Spinal cord (tissue), 10 donors: ENCODE measurements at places on chromosomes 4 and X. TPM values are rescaled to one million over a fixed set of nuclear protein-coding genes. Genes with fewer than 3 reads are reported as not detected.

DNA sequence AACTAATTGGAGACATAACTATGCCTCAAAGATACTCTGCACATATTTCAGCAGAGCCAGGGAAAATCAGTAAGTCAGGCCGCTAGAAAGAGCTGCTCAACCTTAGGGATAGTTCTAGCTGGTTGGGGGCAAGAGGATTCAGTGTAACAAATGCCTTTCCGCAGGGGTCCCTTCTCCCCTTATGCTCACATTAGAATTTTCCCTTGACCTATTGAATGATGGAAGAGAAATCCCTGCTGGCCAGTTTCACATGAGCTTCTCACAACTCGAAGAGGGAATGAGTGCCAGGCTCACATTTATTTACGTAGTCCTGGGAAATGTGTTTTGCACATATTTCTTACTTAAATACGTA, 66.2 kb upstream of the USP9X start:
- no peak for DNase-seq

- DNase-seq = no peak
Measured at GRCh38 chr4:165133150-165133549, 20.5 kb upstream of the TMEM192 start.

DNA sequence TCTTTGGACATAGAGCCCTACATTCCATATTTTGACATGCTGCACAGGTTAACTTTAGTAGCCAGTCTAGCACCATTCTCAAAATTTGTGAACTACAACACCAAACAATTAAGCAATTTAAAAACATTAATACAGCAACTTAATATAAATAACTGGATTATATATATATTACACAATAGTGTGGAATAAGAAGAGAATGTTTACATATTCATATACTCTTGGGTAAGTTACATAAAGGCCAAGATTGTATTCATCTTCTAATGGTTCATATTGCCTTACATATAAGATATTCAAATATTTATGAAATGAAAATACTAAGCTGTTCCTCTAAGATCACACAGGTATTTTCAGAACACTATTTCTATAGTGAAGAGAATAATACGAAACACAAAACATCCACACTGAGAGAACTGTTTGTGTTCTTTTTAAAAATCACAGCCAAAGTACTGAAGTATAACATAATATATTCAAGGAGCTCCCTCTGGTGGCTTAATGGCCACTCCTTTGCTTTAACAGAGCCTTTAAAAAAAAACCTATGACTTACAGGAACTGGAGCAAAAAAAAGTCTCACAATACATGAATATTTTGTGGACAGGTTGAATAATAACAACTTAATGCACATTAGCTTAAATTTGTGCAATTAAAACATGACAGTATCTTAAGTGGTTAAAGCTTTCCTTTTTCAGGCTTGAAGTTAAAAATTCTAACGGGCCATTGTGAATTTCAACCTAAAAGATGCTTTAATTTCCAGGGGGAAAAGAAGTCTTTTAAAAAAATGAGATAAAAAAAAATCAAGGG, 46.2 kb downstream of the NEK1 start:
- peak; percentile 92 for DNase-seq

DNA sequence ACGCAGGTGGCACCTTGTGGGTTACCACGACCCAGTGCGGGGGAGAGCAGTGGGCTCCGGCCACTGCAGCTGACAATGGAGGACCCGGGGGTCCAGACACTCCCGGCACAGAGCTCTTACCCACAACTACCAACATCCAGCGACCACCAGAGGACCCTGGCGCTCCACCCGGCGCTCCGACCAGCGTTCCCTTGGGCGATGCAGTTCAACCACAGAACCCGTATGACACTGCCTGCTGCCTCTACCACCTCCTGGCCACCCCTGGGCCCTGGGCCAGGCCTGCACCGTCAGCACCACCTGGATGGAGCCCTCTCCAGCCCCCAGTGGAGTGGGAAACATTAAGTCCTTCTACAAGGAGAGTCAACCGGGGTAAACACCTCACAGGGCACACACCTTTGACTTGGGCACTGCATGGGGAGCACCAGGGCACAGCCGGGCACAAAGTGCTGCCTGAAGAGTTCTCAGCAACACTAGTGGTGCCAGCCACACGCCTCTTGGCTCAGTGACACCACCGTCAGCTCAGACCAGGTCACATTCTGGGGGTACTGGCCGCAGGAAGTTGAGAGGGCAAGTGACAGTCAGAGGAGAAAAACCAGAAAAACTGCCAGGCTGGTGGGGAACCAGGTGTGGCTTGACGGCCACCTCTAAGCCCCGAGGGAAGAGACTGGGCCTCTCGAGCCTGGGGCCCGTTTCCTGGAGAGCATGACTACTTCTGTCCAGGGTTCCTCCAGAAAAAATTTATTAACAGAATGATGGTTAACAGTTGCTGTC, 2.6 kb downstream of the CTBP1 start:
- no peak for DNase-seq

LIMCH1 gene
- 64.9 TPM for total RNA-seq

BMX gene
- 2.9 TPM for total RNA-seq
